ENCODE measurements at places on chromosomes 4 and X.

DNA sequence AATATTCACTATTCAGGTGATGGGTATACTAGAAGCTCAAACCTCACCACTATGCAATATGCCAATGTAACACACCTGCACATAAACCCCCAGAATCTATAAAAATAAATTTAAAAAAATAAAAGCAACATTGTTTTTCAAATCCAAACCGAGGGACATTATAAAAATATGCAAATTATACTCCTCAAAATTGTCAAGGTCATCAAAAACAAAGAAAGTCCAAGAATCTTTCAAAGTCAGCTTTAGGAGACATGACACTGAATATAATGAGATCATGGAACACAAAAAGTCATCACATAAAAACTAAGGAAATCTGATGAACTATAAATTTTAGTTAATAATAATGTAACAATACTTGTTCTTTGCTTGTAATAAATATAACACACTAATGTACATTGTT, 43.2 kb upstream of the AR start:
- DNase-seq, result no peak

GRCh38 chr4:74440356-74440755, 4.6 kb upstream of the AREG start:
- no peak for DNase-seq

- no peak for DNase-seq
Measured at GRCh38 chr4:86131456-86131855, 228.4 kb downstream of the MAPK10 start.

GRCh38 chr4:42497142-42497910, 100.0 kb downstream of the SHISA3 start:
- DNase-seq, result no peak

- no peak for DNase-seq
Measured at GRCh38 chrX:13220916-13221315, 98.9 kb downstream of the ATXN3L start.

DNA sequence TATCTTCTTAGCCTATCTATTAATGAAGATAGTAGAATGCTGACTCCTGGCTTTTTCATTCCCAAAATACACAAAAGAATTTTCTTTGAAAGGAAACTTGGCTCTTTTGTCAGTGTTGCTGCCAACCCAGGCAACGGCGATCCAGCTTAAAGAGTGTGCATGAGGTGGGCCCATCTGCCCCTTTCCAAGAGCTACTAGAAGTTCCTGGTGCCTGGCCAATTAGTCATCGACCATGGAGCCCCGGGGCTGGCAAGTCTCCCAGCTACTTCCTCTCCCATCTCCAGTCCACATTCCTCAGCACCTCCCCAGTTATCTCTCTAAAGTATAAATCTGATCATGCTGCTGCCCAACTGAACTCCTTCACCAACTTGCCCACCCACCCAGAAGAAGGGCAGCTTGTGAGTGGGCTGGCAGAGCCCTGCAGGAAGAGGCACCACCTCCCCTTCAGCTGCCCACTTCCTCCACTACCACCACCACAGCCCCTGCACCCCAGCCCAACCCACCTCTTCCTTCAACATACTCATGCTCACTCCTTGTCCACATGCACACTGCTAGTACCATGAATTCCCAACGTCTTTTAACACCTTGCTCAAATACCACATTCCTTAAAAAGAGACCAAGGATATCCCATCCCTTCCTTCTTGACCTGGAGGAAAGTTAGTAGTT, 158.2 kb upstream of the MAP3K15 start:
- no peak for DNase-seq

DNA sequence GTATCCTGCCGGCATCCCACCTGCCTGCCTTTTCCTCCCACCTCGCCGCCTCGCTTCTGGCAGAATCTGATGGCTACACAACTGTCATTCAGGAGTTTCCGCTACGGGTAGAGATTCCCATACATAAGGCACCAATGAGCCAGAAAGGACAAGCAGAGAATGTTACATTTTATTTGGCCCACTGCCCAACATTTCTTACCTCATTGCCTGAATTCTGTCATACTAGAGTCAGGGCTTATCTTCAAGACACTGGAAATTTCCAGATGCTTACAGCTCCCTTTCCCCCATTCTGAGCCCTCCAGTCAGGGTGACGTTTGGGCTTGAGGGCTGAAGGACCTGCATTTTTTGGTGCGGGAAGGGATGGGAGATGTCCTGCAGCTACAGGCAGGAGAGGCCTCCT, 113.0 kb downstream of the NHS start:
- no peak for DNase-seq

GRCh38 chr4:6473264-6474052, 1.0 kb upstream of the PPP2R2C start:
- DNase-seq, result no peak

DNA sequence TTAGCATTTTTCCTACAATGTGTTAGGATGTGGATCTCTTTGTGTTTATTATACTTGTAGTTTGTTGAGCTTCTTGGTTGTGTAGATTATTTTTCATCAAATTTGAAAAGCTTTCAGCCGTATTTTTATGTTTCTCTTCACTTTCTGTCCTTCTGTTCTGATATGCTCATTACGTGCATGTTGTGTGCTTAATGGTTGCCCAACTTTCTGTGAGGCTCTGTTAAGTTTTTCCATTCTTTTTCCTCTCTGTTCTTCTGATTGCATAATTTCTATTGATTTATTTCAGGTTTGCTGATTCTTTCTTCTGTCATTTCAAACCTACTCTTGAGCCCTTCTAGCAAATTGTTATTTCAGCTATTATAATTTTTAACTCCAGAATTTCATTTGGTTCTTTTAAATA, 478.2 kb downstream of the IL1RAPL1 start:
- DNase-seq, result no peak

DNA sequence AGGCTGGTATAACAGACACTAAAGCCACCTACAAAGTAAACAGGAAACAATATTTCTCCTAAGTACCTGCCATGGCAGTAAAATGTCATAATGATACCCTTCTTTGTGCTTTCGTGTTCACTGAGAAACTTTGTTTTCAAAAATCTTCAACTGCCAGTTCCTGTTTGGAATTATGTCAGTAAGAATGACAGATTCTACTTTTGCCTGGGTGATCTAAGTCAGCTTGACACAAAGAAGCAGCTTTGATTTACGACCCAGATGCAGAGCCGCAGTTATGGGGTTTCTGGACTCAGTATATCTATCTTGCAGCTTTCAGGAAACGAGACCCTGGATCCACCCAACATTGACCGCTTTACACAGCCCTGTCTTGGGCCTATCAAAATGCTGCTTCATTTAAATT, 71.2 kb downstream of the SNX25 start:
- DNase-seq, result no peak

DNA sequence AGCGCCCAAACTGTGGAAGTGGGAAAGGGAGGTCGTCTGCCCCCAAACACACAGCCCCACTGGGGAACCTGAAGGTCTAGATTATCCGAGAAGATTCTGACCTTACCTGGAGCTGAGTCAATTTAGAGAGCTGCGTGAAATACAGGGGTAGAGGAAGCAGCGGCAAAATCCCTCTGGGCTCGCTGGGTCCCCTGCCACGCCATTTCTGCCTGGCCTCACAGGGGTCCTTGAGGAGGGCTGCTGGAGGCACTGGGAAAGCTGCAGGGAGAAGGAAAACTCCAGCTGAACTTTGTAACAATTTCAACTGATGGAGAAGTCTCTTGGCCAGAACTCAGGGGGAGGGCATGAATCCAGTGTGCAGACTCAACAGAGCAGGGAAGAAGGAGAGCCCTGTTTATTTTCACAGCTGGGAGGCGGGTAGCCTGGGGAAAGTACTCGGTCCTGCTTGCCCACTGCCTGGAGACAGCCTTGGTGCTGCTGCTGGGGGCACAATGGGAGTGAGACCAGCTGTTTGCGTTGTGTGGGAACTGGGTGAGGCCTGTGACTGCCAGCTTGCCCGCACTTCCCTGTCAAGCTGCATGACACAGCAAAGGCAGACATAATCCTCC, 93.2 kb upstream of the MAPK10 start:
- no peak for DNase-seq

DNA sequence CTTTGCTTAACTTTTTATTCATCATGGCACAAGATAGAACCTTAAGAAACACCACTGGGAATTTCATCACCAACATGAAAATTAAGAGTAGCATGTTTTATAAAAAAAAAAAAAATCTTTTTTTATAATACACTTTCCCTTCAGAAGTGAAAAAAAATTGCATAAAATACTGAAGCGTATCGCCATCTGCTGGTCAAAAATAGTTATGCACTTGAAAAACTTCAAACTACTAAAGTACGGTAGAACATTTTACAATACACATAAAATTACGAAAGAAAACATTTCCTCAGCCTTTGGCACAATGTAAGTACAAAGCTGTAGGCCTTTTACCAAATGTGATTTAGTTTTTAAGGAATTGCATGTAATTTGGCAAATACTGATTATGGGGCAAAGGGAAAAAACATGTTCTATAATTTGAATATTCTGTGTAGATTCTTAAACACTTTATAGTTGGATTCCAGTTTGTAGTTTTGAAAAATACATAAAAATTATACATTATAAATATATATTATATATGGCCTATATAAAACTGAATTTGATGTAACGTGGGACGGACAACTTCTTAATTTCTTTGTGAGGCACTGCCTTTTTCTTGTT, 26.5 kb downstream of the HCCS start:
- no peak for DNase-seq

- DNase-seq, result no peak
Measured at GRCh38 chrX:95884186-95884585, 800.5 kb upstream of the DIAPH2 start.

- DNase-seq, result no peak
Measured at GRCh38 chr4:159097785-159098184, 5.1 kb upstream of the RAPGEF2 start.

DNA sequence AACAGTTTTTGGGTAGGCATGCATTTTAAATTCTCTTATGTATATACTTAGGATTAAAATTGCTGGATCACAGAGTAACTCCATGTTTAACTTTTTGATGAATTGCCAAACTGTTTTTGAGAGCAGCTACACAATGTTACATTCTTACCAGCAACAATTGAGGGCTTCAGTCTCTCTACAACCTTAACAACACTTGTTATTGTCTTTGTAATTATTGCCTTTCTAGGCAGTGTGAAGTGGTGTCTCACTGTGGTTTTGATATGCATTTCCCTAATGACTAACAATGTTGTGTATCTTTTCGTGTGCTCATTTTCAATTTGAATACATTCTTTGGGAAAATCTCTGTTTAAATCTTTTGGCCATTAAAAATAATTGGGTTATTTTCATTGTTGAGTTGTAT, 17.3 kb upstream of the F11 start:
- DNase-seq, result no peak

DNA sequence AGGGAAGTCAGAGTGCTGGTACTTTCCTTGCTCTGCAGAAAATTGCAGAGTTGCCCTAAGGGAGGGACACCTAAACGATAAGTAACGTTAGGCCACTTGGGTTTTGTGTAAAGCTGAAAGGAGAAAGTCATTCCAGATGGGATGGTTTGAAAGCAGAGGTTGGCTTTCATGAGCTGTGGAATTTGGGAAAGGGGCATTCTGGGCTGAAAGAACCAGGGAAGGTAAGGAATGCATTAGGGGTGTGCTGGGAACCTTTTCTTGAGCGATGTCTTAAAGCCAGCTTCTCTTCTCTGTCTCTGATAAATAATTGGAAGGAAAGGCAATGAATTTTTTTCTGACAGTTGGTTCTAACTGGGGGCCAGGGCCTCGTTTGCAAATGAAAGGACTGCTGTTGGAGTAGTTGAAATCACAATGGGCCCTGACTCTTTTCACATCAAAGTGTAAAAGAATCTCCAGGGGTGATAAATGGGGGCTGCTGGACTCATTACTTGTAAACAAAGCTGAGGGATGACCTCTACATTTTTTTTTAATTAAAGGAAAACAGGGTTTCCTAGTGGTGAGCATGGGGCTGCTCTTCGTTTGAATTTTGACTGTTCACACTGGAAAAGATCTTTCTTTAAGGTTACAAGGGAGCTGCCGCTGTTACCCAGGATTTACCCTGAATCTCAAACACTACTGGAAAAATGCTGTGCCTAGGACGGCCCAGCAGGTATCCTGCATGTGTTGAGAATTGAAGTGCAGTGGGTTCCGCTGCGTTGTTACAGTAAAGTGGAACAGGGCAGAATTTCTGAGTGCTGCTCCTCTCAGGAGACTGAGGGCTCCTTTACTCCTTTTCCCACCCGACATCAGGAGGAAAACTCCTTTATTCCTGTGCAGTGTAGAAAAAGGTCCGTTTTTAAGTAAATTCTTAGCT, 25.0 kb downstream of the AFF1 start:
- no peak for DNase-seq

DNA sequence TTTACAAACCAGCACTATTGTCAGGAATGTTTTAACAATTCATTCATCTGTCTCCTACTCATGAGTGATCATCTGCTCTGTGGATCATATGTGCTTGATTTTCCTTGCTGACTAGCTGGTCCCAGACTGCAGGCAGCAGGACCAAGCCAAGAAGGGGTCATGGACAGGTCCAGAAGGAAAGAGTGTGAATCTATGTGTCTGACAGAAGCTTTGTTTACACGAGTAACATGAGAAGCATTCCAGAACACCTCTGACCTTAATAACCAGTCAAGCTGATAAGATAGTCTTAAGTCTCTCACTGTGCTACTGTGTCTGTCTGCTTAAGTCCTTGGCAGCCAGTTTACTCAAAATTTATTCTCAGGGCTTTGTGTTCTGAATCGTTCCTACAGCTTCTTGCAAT, 39.0 kb downstream of the GUCY1A1 start:
- DNase-seq, result no peak

- DNase-seq, result no peak
Measured at GRCh38 chr4:141427726-141428296, 207.1 kb downstream of the ZNF330 start.

GRCh38 chrX:148161701-148162100, 180.6 kb downstream of the FMR1NB start:
- no peak for DNase-seq

GRCh38 chrX:72584163-72584562, 11.5 kb upstream of the HDAC8 start:
- no peak for DNase-seq

DNA sequence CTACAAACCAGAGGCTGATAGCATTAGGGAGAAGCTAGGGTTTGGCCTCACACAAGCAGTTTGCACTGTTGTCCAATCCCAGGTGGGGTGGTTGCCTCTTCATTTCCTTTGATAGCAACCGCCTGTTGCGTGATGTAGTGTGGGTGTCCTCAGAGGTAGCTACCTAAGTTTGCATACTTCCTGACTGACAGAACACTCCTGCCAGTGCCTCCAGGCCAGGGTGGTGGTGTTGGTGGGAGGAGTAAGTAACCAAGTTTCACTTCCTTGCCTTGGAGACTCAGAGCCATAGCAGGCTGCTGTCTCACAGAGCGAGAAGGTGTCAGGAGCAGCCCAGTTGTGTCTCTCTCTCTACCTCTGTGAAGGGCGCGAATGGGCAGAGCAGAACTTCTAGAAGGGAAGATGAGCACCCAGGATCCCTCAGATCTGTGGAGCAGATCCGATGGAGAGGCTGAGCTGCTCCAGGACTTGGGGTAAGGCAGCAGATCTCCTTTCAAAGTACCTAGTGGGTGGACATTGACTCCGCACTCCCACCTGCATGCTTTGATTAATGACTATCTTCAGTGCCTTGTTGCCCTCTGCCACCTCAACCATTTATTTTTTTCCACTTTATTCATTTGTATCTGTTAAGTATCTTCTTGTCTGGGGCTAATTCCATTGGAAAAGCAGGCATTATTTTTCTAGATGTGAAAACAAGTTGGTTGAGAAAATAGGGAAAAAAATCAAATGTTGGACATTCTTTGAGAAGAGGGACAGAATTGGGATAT, at the start of gene DAPP1:
TSS of gene DAPP1 (plus strand) at position 283 of the 764 bp plus-strand sequence. CDS start at position 370, 87 bp downstream.
- no peak for DNase-seq

GRCh38 chr4:165879641-165880040, 6.6 kb downstream of the TLL1 start:
- no peak for DNase-seq

GRCh38 chr4:785332-786073, 40.4 kb downstream of the CPLX1 start:
- DNase-seq, result no peak

GRCh38 chrX:105821471-105822121, 743 bp upstream of the NRK start:
- DNase-seq, result no peak
